ENCODE measurements at places on chromosomes 1 and 21.

DNA sequence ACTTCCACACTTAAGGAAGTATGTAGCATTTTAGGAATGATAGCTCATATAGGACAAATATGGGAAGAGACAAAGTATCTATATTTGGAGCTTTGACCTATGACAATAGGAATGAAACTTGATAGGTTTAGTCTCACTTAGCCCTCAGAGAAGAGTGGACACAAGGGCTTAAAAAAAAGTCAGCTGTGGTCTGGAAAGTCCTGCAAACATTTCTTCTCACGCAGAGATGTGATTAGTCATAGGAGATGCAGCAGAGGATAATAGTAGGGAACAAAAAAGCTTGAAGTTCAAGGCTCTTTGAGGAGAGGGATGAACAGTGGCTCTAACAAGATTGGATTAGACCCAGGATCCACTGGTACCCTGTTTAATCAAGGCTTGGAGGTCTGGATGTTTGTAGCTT lies 14.8 kb upstream of the RNF220 start:
- peak; percentile 71 for DNase-seq

DNA sequence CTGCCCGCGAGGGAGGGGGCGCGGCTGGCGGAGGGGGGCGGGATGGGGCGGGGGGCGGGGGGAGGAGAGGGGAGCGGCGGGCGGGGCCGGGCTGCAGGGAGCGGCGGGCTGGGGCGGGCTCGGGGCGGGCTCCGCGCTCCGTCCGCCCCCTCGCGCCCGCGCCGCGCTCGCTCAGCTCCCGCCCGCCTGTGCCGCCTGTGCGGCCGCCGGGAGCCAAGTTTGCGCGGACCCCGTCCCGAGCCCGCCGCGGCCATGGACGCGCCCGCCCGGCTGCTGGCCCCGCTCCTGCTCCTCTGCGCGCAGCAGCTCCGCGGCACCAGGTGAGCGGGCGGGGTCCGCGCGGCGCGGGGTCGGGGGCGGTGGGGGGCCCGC lies at the start of gene GABRD:
Gene GABRD (plus strand): TSS at position 174 of the 372 bp plus-strand sequence. CDS start 79 bp downstream, at position 253.
- no peak for DNase-seq

DNA sequence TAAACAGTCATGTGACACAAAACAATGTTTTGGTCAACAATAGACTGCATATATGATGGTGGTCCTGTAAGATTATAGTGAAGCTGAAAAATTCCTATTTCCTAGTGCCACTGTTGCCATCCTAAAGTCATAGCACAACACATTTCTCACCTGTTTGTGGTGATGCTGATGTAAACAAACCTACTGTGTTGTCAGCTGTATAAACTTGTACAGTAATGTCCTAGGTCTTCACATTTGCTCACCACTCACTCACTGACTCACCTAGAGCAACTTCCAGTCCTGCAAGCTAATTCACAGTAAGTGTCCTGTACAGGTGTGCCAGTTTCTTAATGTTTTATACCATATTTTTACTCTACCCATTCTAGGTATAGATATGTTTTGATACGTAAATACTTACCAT lies 326.1 kb upstream of the USP24 start:
- no peak for DNase-seq

- no peak for DNase-seq
Observed at GRCh38 chr1:118483245-118484006, 298.4 kb upstream of the SPAG17 start.

DNA sequence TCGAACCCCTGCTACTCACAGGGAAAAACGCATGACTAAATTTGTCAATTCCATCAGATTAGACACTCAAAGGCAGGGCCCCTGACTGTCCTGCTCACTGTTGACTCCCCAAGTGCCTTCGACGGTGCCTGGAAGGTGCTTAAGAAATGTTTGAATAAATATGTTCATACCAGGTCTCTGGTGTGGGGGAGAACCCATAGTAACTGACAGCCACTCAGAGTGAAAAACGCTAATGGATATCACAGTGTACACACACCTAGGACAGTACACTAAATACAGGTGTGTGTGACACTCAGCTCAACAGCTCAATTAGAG lies 39.7 kb upstream of the WASF2 start:
- DNase-seq = no peak

DNA sequence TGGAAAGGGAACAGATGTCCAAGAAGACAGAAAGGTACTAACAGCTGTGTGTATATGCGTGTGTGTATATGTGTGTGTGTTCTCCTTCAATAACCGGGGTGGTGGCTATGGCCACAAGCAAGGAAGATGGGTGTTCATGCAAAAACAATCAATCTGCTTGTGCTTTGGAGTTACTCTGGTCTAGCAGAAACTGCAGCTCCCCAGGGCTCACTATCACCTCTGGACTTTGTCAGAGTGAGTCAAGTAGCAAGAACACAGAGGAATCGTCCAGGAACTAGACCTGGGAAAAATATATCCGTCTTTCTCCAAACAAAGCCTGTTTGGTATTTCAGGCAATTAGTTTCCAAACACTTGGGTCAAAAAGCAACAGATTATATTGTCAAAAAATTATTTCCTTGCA lies 68.6 kb downstream of the GNG12 start:
- no peak for DNase-seq

DNA sequence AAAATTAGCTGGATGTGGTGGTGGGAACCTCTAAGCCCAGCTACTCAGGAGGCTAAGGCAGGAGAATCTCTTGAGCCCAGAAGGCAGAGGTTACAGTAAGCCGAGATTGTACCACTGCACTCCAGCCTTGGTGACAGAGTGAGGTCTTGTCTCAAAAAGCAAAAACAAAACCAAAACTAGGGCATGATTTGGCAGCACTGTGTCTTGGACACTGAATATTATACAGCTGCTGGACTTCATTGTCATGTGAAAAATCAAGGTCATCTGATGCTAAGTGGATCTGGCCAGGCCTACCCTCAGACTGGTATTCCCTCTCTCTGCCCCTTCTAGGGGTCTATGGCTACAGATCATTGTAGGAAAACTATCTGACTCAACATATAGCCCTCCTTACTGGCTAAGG lies 55.2 kb upstream of the MRPS6 start:
- DNase-seq = no peak

DNA sequence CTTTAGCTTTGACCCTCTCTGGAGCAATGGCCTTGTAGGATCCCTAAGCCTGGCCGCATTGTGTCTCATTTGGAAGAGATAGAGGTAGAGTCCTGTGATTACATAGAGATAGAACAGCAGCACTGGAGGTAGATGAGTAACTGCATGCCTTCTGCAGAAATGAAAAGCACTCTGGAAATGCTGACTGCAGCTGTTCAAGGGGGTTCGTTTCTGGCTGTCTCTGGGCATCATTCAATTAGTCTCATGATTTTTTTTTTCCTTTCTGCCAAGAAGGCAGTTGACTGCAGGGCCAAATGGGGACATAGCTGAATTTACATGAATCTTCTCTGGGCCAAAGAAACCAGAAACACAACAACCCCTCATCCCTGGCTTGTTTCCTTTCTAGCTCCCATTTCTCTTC lies 28.1 kb upstream of the SNX27 start:
- DNase-seq = no peak

GRCh38 chr1:182388392-182389134 lies 3.0 kb downstream of the GLUL start:
- no peak for DNase-seq

DNA sequence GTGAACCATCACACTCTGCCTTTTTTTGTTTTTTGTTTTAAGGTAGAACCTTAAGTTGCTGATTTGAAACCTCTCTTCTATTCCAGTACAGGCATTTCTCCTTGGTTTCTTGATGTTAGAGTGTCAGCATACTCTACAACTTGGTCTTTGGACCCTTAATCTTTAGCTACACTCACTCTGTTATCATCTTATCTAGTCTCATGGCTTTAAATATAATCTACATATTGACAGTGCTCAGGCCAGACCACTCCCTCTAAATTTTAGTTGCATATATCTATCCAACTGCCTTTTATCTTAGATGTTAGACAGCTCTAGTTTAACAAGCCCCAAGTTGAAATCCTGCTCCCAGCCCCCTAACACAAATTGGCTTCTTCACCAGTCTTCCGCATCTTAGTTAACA lies 22.1 kb downstream of the NME7 start:
- no peak for DNase-seq
